Stimulated activated CD4-positive, alpha-beta T cell treated with anti-CD3 and anti-CD28 coated beads, Interleukin-15, amount 100 ng/mL, for 1 hour (primary cell): ENCODE measurements at places on chromosomes 6 and 20.

- DNase-seq = no peak
Measured at GRCh38 chr6:127120787-127121636, 2.5 kb downstream of the RSPO3 start.

DNA sequence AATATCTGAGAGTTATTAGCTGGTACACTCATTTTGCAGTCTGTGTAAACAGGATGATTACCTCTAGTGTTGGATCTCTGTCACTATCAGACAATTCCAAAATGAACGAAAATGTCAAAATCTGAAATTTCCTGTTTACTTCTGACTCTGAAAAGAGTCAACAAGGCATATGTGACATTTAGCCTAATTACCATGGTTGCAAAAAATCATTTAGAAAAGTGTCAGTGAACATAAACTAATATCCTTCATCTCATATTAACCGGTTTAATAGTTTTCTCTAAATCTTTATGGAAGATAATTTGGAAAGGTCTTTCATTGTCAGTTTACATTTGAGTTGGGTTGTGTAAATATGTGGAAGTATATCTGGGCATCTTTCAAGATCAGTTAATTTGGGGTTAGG lies 431.8 kb upstream of the HSF2 start:
- DNase-seq = no peak

DNA sequence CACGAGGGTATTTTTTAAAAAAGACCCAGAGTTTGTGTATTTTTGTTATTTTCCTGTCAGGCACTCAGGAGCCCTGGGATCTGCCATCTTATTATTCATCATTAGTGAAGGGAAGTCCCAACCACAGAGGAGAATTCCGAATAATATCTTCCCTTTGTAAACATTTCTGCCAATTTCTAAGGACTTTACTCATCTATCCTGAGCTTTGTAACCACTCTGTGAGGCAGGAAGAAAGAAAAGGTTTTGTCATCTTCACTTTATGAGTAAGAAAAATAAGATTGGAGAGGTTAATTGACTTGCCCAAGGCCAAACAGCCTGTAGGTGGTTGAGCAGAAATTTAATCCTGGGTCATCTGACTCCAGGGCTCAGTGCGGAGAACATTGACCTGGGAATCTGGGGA lies 23.0 kb upstream of the IYD start:
- DNase-seq = no peak

DNA sequence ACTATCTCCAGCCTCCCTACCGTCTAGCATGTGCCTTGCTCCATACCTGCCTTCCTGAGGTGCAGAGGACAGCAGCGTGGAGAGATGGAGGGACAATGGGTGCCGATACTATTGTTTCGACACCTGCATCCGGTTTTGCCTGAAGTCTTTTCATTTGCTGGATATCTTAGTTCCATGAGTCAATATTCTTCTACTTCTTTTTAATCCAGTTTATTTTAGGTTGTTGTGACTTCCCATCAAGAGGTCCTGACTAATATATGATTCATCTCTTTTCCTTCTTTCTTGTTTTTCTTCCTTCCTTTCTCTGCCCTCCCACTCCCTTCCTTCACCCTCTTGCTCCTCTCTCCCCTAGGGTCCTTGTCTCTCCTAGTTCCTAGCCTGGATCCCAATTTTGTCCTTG lies 91.4 kb downstream of the CDH26 start:
- DNase-seq = no peak

- no peak for DNase-seq
Measured at GRCh38 chr6:24827970-24828369, 29.3 kb upstream of the ARMH2 start.

GRCh38 chr6:90765895-90766294 lies 179.0 kb upstream of the MAP3K7 start:
- DNase-seq = no peak

- DNase-seq = no peak
Measured at GRCh38 chr20:17910828-17911294, 57.7 kb downstream of the SNX5 start.

GRCh38 chr20:4989570-4989969 lies 11.7 kb downstream of the SLC23A2 start:
- DNase-seq = no peak

DNA sequence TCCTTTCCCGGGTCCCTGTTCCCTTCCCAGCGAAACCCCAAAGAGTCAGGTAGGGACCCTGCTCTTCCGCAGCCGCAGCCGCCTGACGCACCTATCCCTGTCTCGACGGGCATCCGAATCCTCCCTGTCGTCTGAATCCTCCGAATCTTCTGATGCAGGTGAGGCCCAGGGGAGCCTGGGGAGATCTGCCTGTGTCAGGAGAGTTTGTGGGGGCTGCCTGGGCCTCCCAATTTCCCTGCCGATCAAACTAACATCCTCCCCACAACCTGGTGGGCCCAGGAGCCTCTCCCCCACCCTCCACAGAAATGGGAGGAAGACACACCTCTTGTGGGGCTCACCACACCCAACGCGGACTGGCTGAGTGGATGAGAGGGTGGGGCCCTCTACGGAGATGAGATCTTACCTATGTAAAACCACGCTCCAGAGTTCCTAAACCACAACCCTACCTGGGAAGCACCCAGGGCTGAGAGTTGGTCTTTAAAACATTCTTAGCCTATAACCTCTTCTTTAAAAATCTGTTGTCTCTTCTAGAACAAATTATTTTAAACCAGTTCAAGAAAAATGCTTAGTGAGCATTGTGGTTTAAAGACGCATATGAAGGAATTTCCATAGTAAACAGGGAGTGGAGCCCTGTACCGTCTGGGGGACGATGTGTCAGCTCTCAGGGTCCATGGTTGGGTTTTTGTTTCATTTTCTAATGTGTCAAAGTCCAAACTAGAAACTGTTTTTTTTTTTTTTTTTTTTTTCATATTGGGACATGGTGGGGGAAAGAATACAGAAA lies 1.7 kb downstream of the CDC25B start:
- DNase-seq = no peak
